ENCODE measurements at places on chromosomes 16 and 17. TPM values are rescaled to one million over a fixed set of nuclear protein-coding genes. Genes with fewer than 3 reads are reported as not detected.

NTN3 gene
- total RNA-seq: 1.3 TPM

LPCAT2 gene
- total RNA-seq: 2.8 TPM

CA4 gene
- 1.7 TPM for total RNA-seq

CLEC10A gene
- total RNA-seq: not detected

GRIN2A gene
- 1.5 TPM for total RNA-seq

HCRT gene
- not detected for total RNA-seq

SMIM5 gene
- total RNA-seq: 0.20 TPM

KRT9 gene
- not detected for total RNA-seq

CDK10 gene
- 77.1 TPM for total RNA-seq

KRTAP16-1 gene
- total RNA-seq: not detected

KCNH6 gene
- 2.3 TPM for total RNA-seq

MYH13 gene
- total RNA-seq: not detected

- H3K4me1 ChIP-seq: no peaks in the 10 kb centered on the region
- peak; percentile 92 for DNase-seq
- H3K36me3 ChIP-seq: no peaks in the 10 kb centered on the region
- H3K27ac ChIP-seq: no peak overlapping the region
- peak overlapping the region; percentile 14 for H3K4me3 ChIP-seq
- H3K27me3 ChIP-seq: no peaks in the 10 kb centered on the region
Observed at GRCh38 chr16:85157813-85158742, 45.8 kb upstream of the CIBAR2 start.

GRCh38 chr17:69065113-69065512 is 4.4 kb upstream of the ABCA9 start:
- no peaks in the 10 kb centered on the region for H3K36me3 ChIP-seq
- H3K27ac ChIP-seq: no peak overlapping the region

DNA sequence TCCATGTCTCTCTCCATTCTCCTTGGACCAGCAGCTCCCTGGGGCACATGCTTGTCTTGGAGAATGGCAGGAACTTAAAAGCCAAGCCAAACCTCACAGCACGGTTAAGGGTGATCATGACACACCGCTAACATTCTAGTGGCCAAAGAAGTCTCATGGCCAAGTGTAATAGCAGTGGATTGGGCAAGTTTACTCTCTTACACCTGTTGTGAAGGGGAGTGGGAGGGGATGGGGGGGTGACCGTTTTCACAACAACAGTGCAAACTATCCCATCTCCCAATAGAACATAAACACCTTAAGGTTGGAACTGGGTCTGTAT is 37.7 kb upstream of the MEOX1 start:
- H3K36me3 ChIP-seq: no peaks in the 10 kb centered on the region
- DNase-seq: no peak
- H3K4me1 ChIP-seq: no peaks in the 10 kb centered on the region
- no peak overlapping the region for H3K27ac ChIP-seq
- no peak overlapping the region for H3K4me3 ChIP-seq
- H3K27me3 ChIP-seq: no peaks in the 10 kb centered on the region

GRCh38 chr17:76326306-76326705 is 18.2 kb upstream of the QRICH2 start:
- peaks cover 51% of the 10 kb centered on the region for H3K36me3 ChIP-seq
- no peak for DNase-seq
- no peaks in the 10 kb centered on the region for H3K4me1 ChIP-seq
- H3K4me3 ChIP-seq: no peak overlapping the region

DNA sequence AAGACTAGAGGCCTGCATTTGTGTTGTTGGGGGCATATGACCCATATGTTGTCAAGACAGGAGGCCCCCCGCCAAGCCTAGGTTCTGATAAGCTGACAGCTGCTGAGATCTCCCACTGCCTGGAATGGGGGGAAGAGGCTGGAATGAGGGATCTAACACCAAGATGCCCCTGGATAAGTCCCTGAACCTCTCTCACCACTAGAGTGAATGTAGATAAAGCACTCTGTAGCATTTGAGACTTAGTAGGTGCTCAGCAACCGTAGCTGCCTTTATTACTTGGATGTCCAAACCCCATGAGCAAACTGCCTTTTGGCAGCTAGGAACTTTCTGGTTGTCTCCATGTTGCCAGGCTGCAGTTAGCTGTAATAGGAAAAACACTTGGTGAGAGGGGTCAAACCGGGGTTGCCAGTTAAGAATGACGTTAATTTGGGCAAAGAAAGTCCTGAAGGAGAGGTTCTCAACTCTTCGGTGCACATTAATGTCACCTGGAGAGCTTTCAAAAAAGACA is 4.4 kb upstream of the RASL10B start:
- H3K27me3 ChIP-seq: no peaks in the 10 kb centered on the region
- no peak overlapping the region for H3K4me3 ChIP-seq
- DNase-seq: no peak
- H3K27ac ChIP-seq: no peak overlapping the region
- H3K4me1 ChIP-seq: 0 out of 2 replicates have a peak, but pooled peaks cover 3% of the 10 kb centered on the region

- no peaks in the 10 kb centered on the region for H3K36me3 ChIP-seq
- no peaks in the 10 kb centered on the region for H3K27me3 ChIP-seq
- no peaks in the 10 kb centered on the region for H3K4me1 ChIP-seq
- H3K4me3 ChIP-seq: no peak overlapping the region
- no peak for DNase-seq
Observed at GRCh38 chr17:43912635-43913304, 5.4 kb upstream of the MPP2 start.

GRCh38 chr16:53899431-53899830 is 195.5 kb downstream of the FTO start:
- H3K36me3 ChIP-seq: no peaks in the 10 kb centered on the region
- no peak overlapping the region for H3K4me3 ChIP-seq
- H3K4me1 ChIP-seq: no peaks in the 10 kb centered on the region
- DNase-seq: no peak
- H3K27me3 ChIP-seq: no peaks in the 10 kb centered on the region
- H3K27ac ChIP-seq: no peak overlapping the region

- H3K36me3 ChIP-seq: no peaks in the 10 kb centered on the region
- no peaks in the 10 kb centered on the region for H3K4me1 ChIP-seq
- DNase-seq: peak; percentile 54
- no peaks in the 10 kb centered on the region for H3K27me3 ChIP-seq
- no peak overlapping the region for H3K27ac ChIP-seq
- no peak overlapping the region for H3K4me3 ChIP-seq
Observed at GRCh38 chr16:19980632-19981265, 92.9 kb downstream of the GPR139 start.

DNA sequence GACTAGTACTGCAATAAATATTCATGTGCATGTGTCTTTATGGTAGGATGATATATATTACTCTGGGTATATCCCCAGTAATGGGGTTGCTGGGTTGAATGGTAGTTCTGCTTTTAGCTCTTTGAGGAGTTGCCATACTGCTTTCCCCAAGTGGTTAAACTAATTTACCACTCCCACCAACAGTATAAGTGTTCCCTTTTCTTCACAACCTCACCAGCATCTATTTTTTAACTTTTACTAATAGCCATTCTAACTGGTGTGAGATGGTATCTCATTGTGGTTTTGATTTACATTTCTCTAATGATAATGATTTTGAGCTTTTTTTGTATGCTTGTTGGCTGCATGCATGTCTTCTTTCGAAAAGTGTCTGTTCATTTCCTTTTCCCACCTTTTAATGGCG is 32.9 kb downstream of the ITGAM start:
- H3K36me3 ChIP-seq: no peaks in the 10 kb centered on the region
- no peaks in the 10 kb centered on the region for H3K4me1 ChIP-seq
- no peak for DNase-seq
- H3K27ac ChIP-seq: no peak overlapping the region
- no peak overlapping the region for H3K4me3 ChIP-seq

GRCh38 chr17:4186357-4186881 is 43.4 kb downstream of the CYB5D2 start:
- DNase-seq: no peak
- H3K27ac ChIP-seq: no peak overlapping the region
- no peak overlapping the region for H3K4me3 ChIP-seq
- H3K27me3 ChIP-seq: no peaks in the 10 kb centered on the region

- H3K36me3 ChIP-seq: no peaks in the 10 kb centered on the region
- DNase-seq: no peak
- no peak overlapping the region for H3K27ac ChIP-seq
- no peak overlapping the region for H3K4me3 ChIP-seq
Observed at GRCh38 chr16:52617591-52617990, 70.6 kb upstream of the TOX3 start.

DNA sequence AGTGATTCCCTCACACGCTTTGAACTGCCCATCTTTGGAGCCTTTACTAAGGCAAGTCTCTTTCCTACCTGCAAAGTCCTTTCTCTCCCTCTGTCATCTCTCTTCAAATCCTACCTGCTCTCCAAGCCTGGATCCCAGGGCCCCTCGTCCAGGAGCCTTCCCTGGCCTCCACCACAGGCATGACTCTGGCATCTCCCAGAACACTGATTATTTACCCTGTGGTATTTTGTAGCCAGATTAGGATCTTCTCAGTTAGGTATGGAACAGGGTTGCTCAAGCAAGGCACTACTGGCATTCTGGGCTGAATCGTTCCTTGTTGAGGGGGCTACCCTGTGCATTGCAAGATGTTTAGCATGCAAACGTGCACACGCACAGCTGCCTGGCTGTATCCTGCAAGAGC is 31.9 kb upstream of the POLR3E start:
- H3K4me1 ChIP-seq: no peaks in the 10 kb centered on the region
- H3K4me3 ChIP-seq: no peak overlapping the region
- H3K27ac ChIP-seq: no peak overlapping the region
- no peaks in the 10 kb centered on the region for H3K27me3 ChIP-seq
- H3K36me3 ChIP-seq: peaks cover 24% of the 10 kb centered on the region

DNA sequence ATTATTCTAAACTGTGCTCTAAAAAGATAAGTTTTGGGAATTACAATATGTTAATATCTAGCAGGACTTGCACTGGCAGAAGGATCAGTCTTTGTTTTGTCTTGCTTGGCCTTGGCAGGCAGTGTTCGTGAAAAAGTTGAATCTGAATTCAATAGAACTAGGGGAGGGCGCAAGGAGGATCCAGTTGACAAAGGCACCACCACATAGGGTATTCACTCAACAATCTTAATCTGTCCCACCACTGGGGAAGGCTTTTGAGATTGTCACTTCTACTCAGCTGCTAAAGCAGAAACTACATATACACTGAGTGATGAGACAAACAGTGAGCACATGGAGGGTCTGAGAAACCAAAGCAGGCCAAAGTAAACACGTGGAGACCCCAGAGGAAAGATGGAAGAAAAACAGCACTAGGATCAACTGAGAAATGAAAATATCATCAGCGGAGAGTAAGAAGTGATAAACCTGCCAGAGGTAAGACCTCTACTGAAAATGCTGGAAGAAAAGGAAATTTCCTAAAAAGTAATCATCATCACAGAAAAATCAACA is 2.4 kb downstream of the AMFR start:
- DNase-seq: no peak
- H3K36me3 ChIP-seq: no peaks in the 10 kb centered on the region
- no peak overlapping the region for H3K27ac ChIP-seq

GRCh38 chr17:58367461-58367860 is 15.5 kb upstream of the SUPT4H1 start:
- no peaks in the 10 kb centered on the region for H3K4me1 ChIP-seq
- no peaks in the 10 kb centered on the region for H3K27me3 ChIP-seq
- H3K4me3 ChIP-seq: no peak overlapping the region

DNA sequence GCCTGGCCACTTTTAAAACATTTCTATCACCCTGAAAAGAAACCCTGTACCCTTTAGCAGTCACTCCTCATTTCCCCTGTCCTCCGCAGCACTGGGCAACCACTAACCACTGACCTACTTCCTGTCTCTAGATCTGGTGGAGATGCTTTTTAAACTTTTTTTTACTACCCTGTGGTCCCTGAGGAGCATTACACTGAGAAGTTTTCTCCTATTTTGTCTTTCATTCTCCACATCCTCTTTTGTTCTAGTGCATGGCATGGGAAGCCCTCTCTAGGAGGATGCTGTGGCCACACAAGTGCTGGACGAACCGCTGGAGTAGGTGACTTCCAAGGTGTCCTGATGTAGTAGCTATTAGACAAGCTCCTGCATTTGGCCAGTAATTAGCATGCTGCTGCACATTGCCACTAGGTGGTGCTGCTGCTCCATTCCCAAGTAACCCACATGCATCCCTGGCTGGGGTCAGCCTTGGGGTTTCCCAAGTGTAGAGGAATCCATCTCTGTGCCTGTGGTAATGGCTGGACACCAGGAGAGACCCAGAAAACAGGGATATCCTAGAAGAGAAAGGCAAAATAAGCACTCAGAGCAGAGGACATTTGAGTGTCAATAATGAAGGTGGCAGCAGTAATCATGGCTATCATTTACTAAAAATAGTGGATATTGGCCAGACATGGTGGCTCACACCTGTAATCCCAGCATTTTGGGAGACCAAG is 143.8 kb upstream of the CRHR1 start:
- no peak overlapping the region for H3K4me3 ChIP-seq
- H3K4me1 ChIP-seq: no peaks in the 10 kb centered on the region
- no peaks in the 10 kb centered on the region for H3K27me3 ChIP-seq
- H3K27ac ChIP-seq: no peak overlapping the region
- DNase-seq: peak; percentile 90

- peaks cover 2% of the 10 kb centered on the region for H3K27me3 ChIP-seq
- H3K27ac ChIP-seq: no peak overlapping the region
- H3K4me3 ChIP-seq: no peak overlapping the region
- no peak for DNase-seq
- no peaks in the 10 kb centered on the region for H3K36me3 ChIP-seq
Observed at GRCh38 chr17:44912763-44913544, 2.3 kb downstream of the GFAP start.

DNA sequence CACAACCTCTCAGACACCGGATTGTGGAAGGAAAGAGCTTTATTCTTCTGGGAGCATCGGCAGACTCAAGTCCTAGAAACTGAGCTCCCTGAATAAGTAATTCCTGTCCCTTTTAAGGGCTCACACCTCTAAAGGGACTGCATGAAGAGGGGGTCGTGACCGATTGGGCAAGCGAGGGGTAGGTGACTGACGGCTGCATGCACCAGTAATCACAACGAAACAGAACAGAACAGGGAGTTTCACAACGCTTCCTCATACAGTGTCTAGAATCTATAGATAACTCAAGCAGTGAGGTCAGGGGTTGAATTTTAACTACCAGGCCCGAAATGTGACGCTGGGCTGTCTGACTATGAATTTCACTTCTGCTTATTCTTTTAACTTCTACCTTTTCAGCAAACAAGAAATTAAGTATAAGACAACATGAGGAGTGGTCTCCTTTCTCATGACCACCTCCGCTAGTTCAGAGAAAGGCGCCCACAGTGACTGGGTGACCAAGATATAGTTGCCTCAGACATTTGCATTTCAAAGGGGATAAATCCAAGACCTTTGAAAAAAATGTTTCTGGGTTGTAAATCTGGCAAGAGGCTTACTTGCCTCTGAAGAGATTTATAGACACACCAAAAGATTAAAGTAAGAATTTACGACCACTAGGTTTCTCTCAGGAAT is 88.4 kb upstream of the ATF7IP2 start:
- H3K4me3 ChIP-seq: no peak overlapping the region
- DNase-seq: no peak
- H3K27ac ChIP-seq: no peak overlapping the region
- H3K4me1 ChIP-seq: no peaks in the 10 kb centered on the region

GRCh38 chr16:30342751-30343490 is 12.2 kb downstream of the CD2BP2 start:
- no peak overlapping the region for H3K4me3 ChIP-seq
- DNase-seq: peak; percentile 23
- H3K4me1 ChIP-seq: no peaks in the 10 kb centered on the region
- no peak overlapping the region for H3K27ac ChIP-seq
- no peaks in the 10 kb centered on the region for H3K27me3 ChIP-seq
- H3K36me3 ChIP-seq: no peaks in the 10 kb centered on the region

- DNase-seq: peak; percentile 42
- H3K4me1 ChIP-seq: no peaks in the 10 kb centered on the region
- no peak overlapping the region for H3K27ac ChIP-seq
Observed at GRCh38 chr16:88936008-88936555, 40.9 kb downstream of the CBFA2T3 start.

- no peak for DNase-seq
- H3K36me3 ChIP-seq: no peaks in the 10 kb centered on the region
- H3K27me3 ChIP-seq: no peaks in the 10 kb centered on the region
- H3K4me3 ChIP-seq: no peak overlapping the region
- no peak overlapping the region for H3K27ac ChIP-seq
Observed at GRCh38 chr16:10984509-10984908, 40.1 kb downstream of the CLEC16A start.
